ENCODE measurements at places on chromosomes 1 and 21.

DNA sequence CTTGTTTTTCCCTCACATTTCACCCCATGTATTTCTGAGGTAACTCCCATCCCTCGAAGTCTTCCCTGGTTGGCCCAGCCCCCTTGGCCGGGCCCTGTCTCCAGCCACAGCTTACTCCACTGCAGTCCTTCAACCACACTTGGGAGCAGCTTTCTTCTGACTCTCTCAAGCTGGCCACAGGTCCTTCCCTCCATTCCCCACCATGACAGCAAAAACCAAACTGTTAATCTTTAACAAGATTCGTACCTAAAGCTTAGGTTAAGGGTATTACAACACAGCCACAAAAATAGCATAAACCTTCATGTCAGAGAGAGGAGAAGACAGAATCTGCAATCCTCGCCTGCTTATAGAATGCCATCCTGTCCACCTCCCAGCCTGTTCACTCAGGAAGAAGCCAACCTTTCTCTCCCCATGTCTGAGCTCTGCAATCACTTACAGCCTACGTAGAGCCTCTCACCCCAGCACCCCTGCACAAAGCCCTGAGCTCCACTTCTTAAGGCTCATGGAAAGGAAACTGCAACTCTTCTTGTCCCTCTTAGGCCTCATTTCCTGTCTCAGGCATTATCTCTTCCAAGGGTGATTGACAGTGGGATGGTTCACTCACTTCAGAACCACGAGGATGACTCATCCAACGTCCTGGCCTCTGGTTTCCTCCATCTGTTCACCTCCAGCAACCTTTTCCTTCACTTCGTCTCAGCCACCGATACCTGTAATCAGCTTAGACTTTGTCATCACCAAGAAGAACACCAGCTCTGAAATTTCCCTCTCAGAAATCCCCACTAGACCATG lies 72.8 kb downstream of the CD2 start:
- ATAC-seq, result no peak

DNA sequence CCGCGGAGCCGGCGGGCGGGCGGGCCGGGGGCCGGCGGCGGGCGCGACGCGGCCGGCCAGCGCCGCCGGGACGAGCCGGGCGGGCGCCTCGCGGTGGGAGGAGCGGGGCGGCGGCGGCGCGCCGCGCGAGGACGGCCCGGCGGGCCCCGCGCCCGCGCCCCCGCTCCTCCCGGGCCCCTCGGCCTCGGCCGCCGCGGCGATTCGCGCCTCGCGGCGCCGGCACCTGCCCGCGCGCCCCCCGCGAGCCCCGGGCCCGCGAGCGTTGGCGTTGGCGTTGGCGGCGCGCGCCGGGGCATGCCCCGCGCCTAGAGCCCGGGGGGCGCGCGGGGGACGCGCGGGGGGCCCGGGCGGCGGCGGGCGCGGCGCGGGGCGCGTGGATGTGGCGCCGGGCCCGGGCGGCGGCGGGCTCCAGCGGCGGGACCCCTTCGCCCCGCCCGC lies at the start of gene SKI:
Gene SKI (plus strand): TSS at position 163 of the 438 bp plus-strand sequence. CDS start 448 bp downstream, outside the sequence.
- no peak for ATAC-seq

GRCh38 chr1:30444401-30444800 lies 279.0 kb downstream of the MATN1 start:
- ATAC-seq, result no peak

GRCh38 chr1:232062967-232063366 lies 436.4 kb downstream of the DISC1 start:
- no peak for ATAC-seq

DNA sequence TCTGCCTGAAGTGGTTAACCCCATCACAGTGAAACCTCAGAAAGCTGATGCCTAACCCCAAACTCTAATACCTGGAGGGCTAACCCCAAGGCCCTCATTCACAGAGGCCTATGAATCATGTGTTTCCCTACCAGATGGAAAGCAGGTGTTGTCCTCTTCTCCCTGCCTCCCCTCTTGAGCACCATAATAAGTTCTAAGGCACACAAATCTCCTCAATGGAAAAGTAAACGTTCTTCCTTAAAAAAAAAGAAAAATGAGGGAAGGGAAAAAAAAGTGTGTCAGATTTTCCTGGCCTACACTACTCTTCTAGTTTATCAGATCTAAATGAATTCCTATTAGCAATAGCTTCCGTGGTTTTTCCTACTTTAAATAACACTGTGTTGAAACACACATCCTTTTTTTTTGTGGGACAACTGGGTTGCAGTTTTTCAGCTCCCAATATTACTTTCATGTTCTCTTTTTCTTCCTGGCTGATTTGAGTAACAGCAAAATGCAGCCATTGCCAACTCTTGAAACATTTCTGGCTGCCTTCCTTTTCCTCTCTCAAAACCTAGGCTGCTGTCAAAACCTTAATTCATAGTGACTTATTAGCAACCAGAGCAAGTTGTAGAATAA lies 43.2 kb downstream of the SLC44A3 start:
- no peak for ATAC-seq

DNA sequence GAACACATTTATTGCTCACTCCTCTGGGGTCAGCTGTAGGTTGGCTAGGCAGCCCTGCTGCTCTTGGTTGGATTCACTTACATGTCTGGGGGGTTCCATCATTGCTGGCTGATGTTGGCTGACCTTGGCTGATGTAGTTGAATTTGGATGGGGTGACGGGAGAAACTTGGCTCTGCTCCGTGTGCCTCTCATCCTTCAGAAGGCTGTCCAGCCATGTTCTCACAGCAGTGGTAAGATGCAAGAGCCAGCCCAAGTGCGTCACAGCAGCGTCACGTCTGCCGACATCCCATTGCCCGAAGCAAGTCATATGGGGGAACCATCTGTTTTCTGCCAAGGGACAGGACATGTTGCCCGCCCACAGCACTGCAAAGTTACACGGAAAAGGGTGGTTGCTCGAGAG lies 613.5 kb downstream of the MATN1 start:
- no peak for ATAC-seq

DNA sequence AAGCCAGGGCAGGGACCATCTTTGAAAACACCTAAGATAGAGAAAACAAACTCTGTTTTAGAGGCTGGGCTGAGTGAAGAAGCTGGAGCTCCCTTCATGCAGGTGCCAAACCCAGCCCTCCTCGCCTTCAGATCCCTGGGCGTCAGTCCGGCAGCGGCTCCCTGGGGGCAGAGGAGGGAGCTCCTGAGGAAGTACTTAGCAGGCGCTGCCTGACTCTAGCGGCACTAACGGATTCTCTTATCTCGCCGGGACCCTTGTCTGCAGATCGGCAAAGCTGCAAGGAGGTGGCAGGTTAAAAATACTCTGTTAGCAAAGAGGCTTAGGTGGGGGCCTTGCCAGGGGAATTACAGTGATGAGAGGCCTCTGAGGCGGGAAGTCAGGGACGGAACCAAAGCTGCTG lies 79.6 kb downstream of the PLXNA2 start:
- ATAC-seq, result no peak

DNA sequence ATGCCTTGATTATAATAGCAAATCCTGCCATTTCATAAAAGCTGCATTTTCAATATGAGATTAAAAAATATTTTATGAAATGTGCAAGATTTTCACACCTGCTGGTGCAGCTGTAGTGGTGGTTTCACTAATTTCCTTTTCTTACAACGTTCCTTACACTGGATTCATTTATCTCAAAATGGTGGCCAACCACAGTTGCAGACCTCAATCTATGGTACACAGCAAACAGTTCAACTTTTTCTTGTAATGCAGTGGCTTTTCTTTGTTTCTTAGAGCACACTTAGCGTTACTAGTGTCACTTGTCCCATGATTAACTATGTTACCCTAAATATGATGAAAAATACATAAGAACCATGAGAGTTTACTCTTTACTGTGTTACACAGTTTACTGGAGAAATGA lies 32.7 kb downstream of the FCER1A start:
- ATAC-seq, result no peak

GRCh38 chr1:58983633-58984245 lies 199.9 kb upstream of the JUN start:
- no peak for ATAC-seq

- no peak for ATAC-seq
Observed at GRCh38 chr1:33379631-33380354, 51.1 kb downstream of the PHC2 start.

DNA sequence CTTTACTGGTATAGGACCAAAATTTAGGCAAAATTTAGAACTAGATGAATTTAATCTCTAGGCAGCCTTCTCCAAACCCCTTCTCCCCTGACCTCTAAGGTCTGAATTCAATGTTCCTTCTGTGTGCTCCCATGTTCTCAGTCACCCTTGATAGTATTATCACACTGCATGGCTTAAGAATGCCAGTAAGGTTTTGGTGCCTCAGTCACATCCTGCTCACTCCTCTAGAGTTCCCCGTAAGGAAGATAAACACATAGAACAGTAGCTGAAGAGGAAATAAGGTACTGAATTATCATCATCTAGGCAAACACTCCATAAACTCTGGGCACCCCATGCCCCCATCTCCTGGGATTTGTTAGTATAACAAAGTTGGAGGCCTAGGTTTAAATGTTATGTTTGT lies 18.2 kb downstream of the PRRX1 start:
- no peak for ATAC-seq

DNA sequence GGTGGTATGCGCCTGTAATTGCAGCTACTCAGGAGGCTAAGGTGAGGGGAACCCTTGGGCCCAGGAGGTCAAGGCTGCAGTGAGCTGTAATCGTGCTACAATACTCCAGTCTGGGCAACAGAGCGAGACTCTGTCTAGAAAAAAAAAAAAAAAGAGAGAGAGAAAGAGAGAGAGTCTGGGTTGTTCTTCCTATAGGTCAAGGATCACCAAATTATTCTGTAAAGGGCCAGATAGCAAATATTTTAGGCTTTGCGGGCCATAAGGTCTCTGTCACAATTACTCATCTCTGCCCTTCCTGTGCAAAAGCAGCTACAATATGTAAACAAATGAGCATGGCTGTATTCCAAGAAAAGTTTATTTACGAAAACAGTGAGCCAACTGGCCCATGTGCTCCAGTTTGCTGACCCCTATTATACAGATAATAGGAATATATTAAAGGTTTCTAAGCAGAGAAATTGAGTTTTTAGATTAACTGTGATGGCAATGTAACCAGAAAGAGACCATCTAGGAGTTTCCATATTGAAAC lies 2.1 kb downstream of the SASS6 start:
- ATAC-seq, result no peak

GRCh38 chr1:12626888-12627287 lies 8.9 kb upstream of the DHRS3 start:
- no peak for ATAC-seq

DNA sequence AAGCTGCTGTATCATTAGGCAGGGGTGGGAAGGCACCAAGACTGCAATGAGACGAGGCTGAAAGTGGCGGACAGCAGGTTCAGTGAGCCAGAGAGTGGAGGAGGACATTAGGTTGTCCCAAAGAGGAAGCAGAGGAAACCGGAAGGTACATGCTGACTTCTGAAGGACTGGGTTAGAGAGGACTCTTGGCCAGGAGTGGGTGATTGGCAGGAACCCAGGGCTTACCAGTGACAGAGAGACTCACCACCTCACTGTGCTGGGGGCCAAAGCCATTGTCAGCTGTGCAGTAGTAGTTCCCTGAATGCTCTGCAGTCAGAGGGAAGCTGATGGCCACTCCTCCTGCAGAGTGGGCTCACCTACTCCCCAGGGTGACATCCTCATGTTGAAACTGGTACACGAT lies 41.9 kb upstream of the FCRL4 start:
- no peak for ATAC-seq

DNA sequence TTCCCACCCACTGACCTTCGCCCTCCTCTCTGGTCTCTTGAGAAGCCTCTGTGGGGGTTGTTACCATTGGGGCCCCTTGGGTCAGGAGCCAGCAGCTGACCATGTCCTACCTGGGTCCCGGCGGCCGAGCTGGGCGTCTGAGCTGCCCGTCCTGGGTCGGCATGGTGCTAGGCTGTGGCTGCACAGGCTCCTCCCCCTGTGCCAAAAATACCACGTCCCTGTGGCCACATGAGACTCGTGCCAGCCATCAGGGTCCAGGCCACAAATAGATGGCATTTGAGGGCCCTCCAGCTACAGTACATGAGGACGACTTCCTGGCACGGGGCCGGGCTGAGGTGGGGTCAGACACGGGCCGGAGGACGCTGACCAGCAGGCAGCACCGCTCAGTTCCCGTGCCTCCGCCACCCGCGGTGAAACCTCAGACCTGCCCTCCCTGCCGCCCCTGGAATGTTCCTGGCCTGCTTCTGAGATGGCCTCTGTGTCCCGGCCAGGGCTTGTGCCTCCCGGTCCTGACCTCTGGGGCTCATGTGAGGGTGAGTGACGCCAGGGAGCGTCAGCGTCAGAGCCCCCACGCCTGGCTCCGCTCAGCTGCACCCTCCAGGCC lies at the start of gene PERM1:
Gene PERM1 (minus strand): TSS at position 139 of the 604 bp plus-strand sequence. CDS start 1,064 bp downstream, outside the sequence.
- no peak for ATAC-seq

DNA sequence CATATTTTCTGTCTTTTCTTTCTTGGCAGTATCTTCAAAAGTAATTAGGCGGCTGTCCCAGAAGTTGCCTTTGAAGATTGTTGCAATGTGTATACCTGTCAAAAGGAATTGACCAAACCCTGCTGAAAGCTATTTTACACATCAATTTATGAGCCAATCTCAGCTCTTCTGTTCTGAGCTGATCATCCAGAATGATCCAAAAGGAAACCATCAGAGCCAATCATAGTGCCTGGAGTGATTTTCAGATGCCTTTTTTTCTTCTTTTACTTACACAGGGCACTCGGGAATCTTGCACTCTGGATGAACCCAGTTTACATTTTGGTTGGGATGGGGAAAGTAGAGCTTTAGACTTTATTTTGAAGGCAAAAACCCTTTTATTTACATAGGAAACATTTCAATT lies 21.8 kb upstream of the APOBEC4 start:
- ATAC-seq, result no peak

DNA sequence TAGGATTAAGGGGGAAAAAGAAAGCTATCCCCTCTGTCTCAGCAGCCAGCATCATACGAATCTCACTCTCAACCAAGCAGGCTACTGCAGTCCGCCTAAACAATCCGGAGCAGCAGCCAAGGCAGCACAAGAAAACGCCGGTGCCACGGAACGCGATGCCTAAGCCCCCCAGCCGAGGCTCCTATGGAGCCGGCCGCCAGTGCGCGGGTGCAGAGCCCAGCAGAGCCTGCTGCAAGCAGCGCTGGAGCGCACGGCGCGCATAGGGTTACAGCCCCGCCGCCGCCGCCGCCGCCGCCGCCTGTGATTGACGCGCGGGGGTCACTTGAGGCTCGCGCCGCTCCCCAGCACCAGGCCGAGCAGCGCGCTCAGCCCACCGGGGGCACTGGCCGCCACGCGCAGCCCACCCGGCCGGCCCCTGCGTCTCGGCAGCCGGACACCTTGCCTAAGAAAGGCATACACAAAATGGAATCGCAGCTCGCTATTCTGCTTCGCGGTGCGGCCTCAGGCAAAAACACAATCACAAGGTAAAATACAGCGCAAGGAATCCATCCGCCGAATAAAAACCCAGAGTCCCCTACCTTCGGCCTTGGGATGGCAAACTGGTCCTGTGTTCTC lies 780 bp downstream of the HIVEP3 start:
- peak; percentile 32 for ATAC-seq

GRCh38 chr1:204345438-204345841 lies 14.3 kb downstream of the PLEKHA6 start:
- no peak for ATAC-seq

GRCh38 chr1:67953301-67953700 lies 97.1 kb downstream of the DIRAS3 start:
- no peak for ATAC-seq

DNA sequence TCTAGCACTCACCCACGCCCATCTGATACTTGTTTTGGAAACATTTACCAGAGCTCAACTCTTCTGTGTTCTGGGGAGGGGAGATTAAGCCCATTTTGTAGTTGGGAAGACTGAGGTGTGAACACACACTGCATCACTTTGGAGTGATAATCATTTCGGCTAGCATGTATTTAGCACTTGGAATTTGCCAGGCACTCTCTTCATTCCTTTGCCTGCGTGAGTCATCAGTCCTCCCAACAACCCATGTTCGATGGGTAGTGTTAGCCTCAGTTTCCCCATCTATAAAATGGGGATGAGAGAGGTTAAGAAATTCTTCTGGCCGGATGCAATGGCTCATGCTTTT lies 182.8 kb upstream of the TMEM51 start:
- no peak for ATAC-seq
